SJSA1 (cell line): ENCODE measurements at places on chromosomes 13 and 19. TPM values are rescaled to one million over a fixed set of nuclear protein-coding genes. Genes with fewer than 3 reads are reported as not detected.

GRCh38 chr19:41707871-41708371 is 505 bp upstream of the CEACAM5 start:
- no peak for DNase-seq

- DNase-seq: no peak
Observed at GRCh38 chr19:8096071-8096470, 43.5 kb downstream of the CCL25 start.

Gene NDUFB7
- total RNA-seq: 363 and 563 TPM in 2 replicates

DNA sequence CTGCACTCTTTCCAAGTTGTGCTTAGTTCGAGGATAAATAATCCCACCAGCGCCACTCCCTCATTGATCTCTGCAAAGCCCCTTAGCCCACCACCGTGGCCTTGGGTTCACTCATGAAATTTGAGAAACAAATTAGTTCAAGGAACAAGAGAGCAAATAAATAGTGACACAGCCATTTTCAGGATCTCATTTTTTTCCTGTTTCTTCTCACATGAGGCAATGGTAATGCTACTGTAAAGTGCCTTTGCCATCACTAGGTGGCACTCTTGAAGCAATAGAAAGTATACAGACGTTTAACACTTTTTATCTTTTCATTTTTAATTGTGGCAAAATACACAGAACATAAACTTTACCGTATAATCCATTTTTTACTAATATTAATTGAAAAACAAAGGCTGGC is 76.8 kb upstream of the ZNF835 start:
- DNase-seq: no peak

GRCh38 chr13:46124967-46125933 is 20.4 kb upstream of the CPB2 start:
- DNase-seq: no peak

DNA sequence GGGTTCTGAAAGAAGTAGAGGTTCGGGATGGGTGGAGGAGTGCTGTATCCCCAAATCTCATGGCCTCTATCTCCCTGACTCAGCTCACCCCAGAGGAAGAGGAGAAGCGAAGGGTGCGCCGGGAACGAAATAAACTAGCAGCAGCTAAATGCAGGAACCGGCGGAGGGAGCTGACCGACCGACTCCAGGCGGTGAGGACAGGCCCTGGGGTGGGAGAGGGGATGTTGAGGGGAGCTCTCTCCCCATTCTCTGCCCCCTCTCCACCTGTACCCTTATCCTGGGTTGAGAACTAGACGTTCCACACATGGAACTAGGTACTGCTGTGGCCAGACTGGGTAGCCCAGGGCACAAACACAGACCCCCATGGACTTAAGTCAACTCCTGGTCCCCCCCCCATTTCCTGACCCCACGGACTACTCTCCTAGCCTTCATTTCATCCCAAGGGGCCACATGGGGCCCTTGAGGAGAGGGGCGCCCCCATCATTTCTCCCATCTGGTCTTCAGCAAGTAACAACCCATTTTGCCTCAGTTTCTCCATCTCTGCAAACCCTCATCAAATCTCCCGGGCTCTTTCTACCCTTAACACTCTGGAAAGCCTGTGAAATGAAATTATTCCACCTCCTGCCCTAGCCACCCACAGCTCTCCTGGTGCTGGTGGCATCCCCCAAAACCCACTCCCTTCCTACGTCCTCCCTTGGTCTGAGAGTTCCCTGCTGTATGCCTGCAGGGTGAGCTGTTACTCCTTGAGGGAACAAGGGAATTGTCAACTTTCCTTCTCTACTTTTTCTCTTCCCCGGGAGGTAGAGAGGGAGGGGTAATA is 3.5 kb downstream of the FOSB start:
- DNase-seq: no peak

GRCh38 chr13:56586976-56587375 is 553.7 kb upstream of the PRR20A start:
- no peak for DNase-seq

- DNase-seq: no peak
Observed at GRCh38 chr19:30065680-30066606, 123.9 kb downstream of the URI1 start.

GRCh38 chr19:35236638-35237400 is 8.3 kb upstream of the FAM187B start:
- peak; percentile 7 for DNase-seq

Gene ZNF749
- total RNA-seq: 6.1 and 8.2 TPM in 2 replicates

Gene DAND5
- total RNA-seq: 0.41 TPM in 1 of 2 replicates, not detected in the other

Gene ZNF813
- 0.88 and 2.9 TPM in 2 replicates for total RNA-seq

GRCh38 chr13:72556945-72557344 is 170.5 kb downstream of the MZT1 start:
- no peak for DNase-seq
